Large intestine (tissue), 12 donors: ENCODE measurements at places on chromosomes 3 and 15.

DNA sequence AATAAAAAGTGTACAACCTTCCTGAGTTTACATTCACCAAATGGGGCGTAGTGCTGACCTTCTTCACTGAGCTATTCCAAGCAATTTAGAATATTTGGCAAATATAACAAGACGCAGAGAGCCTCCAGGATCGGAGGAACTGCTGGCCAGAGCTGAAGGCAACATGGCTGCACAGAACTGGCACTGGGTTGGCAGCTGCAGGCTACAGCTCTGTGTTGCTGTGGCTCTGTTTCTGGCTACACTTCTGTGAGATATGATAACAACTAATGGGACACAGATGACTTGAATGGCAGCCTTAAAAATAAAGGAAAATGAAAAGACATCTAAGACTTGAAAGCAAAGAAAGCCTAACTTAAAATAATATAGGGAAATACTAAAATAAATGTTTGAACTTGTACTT is 10.8 kb upstream of the SLC6A20 start:
- no peak for DNase-seq

DNA sequence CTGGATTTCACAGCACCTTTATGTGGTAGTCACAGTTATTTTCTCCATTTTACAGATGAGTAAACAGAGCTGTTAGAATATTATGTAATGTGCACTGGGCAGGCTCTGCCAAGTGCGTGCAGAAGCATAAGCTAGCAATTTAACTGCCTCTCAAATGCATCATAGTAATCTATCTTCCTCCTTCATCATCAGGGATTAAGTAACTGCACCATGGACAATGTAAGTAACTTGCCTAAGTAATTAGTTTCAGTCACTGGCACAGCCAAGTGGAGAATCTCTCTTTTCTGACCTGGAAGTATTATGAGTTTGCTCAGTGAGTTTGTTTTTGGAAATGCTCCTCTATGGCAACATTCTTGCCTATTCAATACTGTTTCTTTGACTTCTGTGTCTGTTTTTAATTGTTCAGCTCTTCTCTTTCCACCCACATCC is 260.5 kb downstream of the PTPRG start:
- DNase-seq, result no peak

- no peak for DNase-seq
These were observed 553.0 kb downstream of the NTRK3 start for GRCh38 chr15:87703327-87704111.

GRCh38 chr3:152271501-152272236 is 2.9 kb downstream of the MBNL1 start:
- DNase-seq, result no peak
